ENCODE measurements at places on chromosomes 2 and 18. TPM values are rescaled to one million over a fixed set of nuclear protein-coding genes. Genes with fewer than 3 reads are reported as not detected.

MATN3 gene
- total RNA-seq, result 3.5 TPM

POTEJ gene
- not detected for total RNA-seq

CENPO gene
- total RNA-seq, result 18.5 TPM

SP9 gene
- total RNA-seq, result not detected

NDC80 gene
- 16.4 TPM for total RNA-seq

ZNF804A gene
- total RNA-seq, result 3.9 TPM
